ENCODE measurements at places on chromosomes 11 and 22. TPM values are rescaled to one million over a fixed set of nuclear protein-coding genes. Genes with fewer than 3 reads are reported as not detected.

DNA sequence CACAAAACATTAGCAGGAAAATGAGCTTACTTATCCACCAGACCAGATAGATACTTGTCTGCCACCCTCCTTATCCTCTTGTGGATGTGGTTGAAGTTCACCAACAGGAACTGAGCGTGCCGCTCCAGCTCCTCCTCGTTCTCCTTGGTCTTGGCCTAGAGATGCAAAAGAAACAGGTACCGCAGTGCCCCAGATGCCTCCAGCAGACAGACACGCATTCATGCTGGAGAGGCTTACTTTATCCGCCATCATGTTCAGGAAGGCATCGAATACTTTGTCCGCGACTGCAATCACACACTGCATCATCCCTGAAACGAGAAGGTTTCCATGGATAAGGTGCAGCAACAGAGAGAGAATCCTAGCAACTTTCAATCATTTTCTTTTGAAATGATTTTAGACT lies 21.0 kb upstream of the SERPIND1 start:
- DNase-seq: no peak

GRCh38 chr11:46677169-46677568 lies 23.2 kb downstream of the ARHGAP1 start:
- no peak for DNase-seq

CD3E gene
- total RNA-seq: 436 TPM

TIMM10B gene
- total RNA-seq: 73.0 TPM

KCNK7 gene
- 9.1 TPM for total RNA-seq

TMEM191C gene
- total RNA-seq: 2.6 TPM

SOX6 gene
- not detected for total RNA-seq

UBQLNL gene
- 0.16 TPM for total RNA-seq

LYVE1 gene
- total RNA-seq: not detected

ZBTB16 gene
- 18.3 TPM for total RNA-seq

SGSM1 gene
- total RNA-seq: 1.7 TPM

GRCh38 chr11:62905927-62906531 lies 15.1 kb downstream of the CHRM1 start:
- DNase-seq: peak; percentile 82

- DNase-seq: no peak
Observed at GRCh38 chr11:66570079-66570849, 1.9 kb upstream of the CTSF start.

ZNF214 gene
- total RNA-seq: not detected

CCDC81 gene
- total RNA-seq: 0.44 TPM

POU2F3 gene
- not detected for total RNA-seq

DNA sequence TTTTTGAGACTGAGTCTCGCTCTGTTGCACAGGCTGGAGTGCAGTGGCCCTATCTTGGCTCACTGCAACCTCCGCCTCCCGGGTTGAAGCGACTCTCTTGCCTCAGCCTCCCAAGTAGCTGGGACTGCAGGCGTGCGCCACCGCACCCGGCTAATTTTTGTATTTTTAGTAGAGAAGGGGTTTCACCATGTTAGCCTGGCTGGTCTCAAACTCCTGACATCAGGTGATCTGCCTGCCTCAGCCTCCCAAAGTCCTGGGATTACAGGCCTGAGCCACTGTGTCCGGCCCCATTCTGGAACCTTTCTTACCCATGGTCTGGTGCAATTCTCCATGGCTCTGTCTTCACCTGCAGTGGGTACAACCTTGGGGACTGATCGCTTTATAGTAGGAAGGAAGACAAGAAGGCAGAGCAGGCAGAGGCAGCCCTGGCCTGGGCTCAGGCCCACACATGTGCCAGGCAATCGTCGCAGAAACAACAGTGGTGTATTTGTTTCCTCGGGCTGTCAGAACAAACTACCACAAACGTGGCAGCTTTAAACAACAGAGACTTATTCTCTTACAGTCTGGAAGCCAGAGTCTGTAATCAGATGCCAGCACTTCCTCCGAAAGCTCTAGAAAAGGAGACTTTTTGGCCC lies 4.0 kb upstream of the PTGDR2 start:
- no peak for DNase-seq

DNA sequence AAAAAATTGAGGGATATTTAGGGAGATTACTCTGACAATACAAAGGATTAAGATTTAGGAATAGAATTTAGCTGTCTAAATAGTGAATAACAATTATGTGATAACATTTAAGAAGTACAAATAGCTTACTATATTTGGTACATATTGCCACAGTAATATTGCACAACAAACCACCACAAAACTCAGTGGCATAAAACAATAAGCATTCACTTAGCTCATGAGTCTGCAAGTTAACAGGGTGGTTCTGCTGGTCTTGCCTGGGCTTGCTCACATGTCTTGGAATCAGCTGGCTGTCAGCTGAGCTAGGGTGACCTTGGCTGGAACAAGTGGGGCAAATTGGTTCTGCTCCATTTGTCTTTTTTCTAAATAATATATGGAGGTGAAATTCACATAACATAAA lies 115.1 kb downstream of the DCDC1 start:
- DNase-seq: no peak

HORMAD2 gene
- total RNA-seq: not detected

- no peak for DNase-seq
Observed at GRCh38 chr11:10349806-10350205, 44.9 kb downstream of the ADM start.

PHETA2 gene
- 0.30 TPM for total RNA-seq

DNA sequence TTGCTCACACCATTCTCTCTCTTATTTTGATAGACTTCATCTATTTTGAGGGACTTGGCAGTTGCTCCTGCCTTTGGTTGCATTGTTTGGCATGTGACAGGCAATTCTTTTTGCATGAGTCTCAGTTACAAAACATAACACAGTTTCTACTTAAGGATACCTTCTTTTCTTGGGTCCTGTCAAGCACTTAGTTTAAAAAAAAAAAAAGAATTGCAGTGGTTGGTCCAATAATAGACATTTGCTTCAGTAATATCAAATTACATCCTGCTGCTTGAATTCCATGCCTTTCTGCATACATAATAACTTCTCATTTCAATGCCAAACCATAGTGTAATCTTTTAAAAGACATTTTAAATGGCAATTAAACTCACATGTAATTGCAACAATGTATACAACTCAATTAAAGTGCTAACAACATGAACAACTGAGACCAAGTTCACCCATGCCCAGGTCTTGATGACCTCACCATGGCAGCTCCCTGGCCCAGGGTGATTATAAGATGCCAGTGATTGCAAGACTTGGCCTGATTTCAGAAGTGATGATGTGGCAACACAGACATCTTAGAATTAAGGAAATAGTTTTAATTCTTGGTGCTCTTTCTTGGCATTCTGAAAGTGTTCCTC lies 32.2 kb upstream of the PLET1 start:
- DNase-seq: no peak

DNA sequence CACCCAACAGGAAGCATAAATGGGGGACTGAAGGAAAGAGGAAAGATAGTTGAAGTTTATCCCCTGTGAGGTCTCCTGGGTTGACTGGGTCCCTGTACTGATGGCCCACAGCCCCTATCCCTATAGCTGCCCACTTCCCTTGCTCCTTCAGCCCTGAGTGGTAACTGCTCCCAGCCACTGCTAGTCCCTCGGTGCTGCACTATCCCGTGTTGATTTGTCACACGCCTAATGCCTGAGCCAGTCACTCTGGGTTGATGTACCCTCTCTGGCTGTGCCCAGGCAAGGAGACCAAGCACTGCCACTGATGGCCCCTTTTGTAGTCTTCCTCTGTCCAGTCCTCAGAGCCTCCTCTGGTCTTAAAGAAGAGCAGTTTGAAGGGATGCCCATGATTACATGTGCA lies 9.6 kb downstream of the GDPD5 start:
- DNase-seq: no peak

MGAT3 gene
- not detected for total RNA-seq

DNA sequence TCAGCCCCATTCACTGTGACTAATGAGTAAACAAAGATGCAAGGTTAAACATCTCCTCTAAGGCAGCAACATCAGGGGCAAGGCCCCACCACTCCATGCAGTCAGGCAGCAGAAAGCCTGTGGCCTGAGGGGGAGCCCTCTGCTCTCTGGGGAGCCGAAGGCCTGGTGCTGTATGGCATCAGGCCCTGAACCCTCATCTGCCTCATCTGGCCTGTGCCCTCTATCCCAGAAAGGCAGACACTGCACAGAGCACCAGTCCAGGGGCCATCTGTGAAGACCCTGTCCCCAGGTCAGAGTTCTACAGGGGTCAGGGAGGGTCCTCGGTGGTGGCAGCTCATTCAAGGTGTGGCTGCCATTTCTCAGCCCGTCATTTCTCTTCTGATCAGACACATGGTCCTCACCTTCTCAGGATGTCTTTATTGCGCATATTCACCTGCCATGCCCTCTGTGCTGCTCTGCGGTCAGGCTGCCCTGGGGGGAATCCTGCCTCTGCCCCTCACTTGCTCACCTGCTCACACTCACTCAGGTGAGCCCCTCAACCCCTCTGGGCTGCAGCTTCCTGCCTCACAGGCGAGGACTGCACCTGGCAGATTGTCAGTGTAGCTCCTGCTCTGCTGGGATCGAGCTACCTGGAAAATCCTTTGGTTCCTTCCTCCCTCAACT lies 103.1 kb upstream of the PITPNB start:
- DNase-seq: no peak

GRCh38 chr11:123187665-123188507 lies 7.2 kb downstream of the CLMP start:
- no peak for DNase-seq

DNA sequence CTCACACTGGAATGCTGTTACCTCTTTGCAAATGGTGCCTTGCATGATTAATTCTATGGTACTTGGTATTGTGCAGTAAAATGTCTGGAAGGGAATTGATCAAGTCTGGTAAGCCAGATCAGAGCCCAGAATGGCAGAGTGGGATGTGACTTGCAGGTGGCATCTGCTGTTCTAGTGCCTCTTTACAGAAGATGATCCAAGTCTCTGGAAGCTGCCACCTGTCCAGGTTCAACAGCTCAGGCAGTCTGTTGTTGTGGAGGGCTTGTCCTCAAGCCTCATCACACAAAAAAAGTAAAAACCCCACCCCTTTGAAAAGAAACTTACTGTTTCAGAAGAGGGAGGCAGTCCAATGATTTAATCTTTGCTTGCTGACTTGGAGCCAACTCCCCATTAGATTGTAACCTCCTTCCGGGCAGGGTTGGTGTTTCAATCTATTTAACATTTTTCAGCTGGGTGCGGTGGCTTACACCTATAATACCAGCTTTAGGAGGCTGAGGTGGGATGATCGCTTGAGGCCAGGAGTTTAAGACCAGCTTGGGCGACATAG lies 17.1 kb downstream of the ZNRF3 start:
- DNase-seq: no peak

- DNase-seq: no peak
Observed at GRCh38 chr11:128432926-128433325, 154.4 kb downstream of the ETS1 start.

DNA sequence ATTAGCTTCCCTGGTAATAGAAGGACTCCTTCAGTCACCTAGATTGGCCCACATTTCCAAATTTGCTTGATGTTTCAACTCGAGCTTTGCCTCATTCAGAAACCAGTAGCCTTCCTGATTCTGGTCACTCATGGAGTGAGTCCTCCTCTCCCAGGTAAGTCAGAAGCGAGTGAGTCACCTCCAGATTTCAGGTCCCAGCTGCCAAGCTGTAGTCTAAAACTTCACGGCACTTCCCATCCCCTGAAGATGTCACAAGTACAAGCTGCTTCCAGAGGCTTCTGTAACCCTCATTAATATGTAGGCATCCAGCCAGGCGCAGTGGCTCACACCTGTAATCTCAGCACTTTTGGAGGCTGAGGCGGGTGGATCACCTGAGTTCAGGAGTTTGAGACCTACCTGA lies 23.5 kb downstream of the ARHGAP8 start:
- no peak for DNase-seq

DNA sequence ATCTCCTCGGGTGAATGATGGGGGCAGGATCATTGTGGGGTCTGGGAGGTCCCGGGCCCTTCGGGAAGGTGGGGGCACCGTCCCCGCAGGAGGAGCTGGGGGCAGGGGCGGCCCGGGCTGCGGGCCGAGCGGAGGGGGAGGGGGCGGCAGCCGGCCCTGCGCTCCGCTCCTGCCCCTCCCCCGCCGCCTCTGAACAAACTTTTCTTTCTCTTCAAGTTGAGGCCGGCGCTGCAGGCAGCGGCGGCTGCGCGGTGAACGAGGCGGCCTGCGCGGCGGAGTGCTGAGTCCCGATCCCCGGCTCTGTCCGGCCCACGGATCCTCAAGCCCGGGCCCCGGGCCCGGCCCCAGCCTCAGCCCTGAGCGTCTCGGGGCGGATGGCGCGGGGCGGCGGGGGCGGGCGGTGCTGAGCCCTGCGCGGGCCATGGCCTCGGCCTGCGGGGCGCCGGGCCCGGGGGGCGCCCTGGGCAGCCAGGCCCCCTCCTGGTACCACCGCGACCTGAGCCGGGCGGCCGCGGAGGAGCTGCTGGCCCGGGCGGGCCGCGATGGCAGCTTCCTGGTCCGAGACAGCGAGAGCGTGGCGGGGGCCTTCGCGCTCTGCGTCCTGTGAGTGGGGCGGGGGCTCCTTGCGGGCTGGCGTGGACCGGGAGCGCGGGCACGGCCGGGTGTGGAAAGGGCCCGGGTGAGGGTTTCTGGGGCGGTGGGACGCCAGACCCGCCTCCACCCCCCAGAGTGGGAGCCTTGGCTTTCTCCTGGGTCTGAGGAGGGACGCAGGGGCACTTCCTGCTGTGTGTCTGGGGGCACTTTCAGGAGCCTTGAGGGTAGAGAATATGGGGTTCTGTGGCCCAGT lies at the start of gene INPPL1:
Gene INPPL1, plus strand, starts transcription at position 204 of the 847 bp plus-strand sequence. Its CDS starts 218 bp downstream, at position 422.
- peak; percentile 68 for DNase-seq

CYTH4 gene
- total RNA-seq: 129 TPM

DNA sequence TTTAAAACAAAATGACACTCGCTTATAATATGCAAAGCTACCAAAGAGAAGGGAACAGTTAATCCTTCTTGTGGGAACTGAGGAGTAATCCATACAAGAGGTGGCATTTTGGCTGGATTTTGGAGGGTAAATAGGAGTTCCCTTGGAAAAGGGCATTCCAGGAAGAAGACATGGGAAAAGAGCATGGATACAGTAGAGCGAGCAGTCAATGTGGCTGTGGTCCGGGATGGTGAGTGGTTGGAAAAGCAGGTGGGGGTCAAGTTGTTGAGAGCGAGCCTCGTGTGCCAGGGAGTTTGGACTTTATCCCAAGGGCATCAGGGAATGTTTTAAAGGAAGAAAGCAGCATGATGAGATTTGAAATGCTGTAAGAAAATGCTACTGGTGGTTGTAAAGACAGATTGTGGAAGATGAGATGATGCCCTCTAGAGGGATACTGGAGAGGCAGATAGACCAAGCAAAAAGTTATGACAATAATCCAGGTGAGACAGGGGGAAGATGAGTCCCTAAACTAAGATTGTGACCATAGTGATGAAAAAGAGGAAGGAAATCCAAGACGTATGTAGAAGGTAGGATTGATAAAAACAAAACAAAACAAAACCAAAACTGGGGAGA lies 3.8 kb upstream of the MMP7 start:
- no peak for DNase-seq
